ENCODE measurements at places on chromosomes 6 and 20. TPM values are rescaled to one million over a fixed set of nuclear protein-coding genes. Genes with fewer than 3 reads are reported as not detected.

The NOX3 gene
- polyA plus RNA-seq: not detected

The BAK1 gene
- polyA plus RNA-seq: 18.8 TPM

The CTCFL gene
- polyA plus RNA-seq: 0.03 TPM

The STMND1 gene
- polyA plus RNA-seq: not detected

The PPIL6 gene
- 2.0 TPM for polyA plus RNA-seq

The EMILIN3 gene
- polyA plus RNA-seq: 0.66 TPM

- DNase-seq: no peak
These were observed 5.0 kb upstream of the DSE start for GRCh38 chr6:116365743-116366142.

- DNase-seq: no peak
These were observed 119.0 kb downstream of the ISM1 start for GRCh38 chr20:13340088-13340487.

DNA sequence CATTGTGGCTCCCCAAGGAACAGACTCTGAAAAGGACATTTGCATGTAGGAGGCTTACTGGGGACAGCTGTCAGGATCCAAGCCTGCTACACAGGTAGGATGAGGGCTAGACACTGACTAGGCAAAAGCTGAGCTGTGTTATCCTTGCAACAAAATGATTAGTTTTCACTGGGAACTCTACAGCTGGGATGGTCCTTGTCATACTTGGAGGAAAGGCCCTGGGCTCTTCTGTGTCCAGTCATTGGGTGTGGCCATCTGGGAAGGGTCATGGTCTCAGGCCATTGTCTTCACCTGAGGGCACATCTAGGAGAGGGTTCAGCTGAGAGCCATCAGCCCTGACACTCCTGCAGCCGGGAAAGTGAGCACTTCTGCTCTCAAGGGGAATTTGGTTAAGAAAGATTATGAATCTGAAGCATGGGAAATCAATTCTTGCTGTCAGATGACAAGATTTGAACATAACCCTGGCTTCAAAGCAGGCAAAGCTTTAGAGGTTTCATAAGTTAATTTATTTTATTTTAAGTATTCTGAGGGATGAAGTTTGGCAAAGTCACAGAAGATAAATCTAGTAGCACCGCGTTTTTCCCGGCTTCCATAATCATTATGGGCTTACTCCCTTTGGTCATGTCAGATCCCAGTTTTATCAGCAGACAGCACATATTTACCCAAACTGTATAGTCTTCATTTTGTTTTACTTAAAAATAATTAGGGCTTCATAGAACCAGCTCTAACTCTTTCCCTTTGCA is 78.4 kb upstream of the SLC22A23 start:
- DNase-seq: no peak

DNA sequence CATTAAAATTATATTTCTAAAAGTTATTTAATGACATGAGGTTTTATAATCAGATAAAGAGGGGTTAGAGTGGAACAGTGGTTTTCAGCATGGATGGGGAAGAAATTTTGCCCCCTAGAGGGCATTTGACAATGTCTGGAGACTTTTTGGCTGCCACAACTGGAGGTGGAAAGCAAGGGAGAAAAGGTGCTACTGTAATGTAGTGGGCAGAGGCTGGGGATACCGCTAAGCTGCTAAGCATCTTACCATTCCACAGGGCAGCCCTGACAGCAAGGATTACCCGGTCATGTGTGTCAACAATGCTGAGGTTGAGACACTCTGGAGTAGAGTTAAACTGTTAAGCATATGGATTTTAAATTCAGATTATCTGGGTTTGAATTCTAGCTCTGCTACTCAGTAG is 52.9 kb upstream of the FABP7 start:
- DNase-seq: peak; percentile 15

DNA sequence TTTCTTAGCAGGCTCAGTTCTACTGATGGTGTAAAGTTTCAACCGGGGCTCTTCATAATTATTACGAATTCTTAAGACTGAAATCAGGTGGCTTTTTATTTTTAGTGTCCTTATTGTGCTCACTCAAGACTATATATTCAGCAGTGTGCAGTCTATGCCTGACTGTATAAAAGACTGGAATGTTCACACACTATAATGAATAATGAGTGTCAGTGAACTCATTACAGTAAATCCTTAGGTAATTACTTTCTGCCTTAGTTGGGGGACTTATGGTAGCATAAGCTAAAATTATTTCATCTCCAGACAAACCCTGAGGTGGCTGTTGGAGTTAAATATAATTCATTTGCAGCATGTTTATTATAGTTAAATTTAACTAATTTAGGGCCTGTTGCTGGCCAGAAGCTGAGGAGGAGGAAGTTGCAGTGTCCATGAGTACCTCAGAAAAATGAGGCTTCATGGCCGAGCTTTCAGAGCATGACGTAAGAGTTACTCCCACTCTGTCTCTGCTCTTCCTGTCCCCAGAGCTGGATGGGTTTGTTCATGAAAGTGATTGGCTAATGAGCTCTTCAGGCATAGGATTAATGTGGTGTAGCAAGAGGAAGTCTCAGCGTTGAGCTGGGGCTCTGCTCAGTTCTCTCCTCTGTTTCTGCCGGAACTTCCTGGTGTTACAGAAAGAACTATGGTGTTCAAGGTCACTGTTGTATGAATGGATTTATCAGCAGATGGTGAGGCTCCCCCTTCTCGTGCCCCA is 335.7 kb downstream of the NRN1 start:
- DNase-seq: no peak

GRCh38 chr6:43172104-43173007 is 1.3 kb downstream of the SRF start:
- no peak for DNase-seq

DNA sequence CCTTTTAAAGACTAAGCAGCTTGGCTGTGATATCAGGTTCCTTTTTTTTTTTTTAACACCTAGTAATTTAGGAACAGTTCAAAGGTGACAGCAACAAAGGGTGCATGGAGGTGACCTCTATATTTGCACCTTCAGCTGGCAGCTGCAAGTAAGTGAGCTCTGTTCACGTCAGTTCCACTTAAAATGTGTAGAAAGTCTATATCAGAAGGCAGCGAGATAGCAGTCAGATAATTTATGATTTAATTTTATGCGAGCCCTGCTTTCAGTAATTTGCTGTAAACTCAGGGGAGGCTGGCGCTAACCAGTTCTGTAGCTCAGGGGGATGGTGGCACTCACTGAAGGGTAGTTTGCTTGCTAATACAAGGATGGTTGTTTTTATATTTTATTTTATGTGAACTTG is 602.8 kb upstream of the MMS22L start:
- no peak for DNase-seq

DNA sequence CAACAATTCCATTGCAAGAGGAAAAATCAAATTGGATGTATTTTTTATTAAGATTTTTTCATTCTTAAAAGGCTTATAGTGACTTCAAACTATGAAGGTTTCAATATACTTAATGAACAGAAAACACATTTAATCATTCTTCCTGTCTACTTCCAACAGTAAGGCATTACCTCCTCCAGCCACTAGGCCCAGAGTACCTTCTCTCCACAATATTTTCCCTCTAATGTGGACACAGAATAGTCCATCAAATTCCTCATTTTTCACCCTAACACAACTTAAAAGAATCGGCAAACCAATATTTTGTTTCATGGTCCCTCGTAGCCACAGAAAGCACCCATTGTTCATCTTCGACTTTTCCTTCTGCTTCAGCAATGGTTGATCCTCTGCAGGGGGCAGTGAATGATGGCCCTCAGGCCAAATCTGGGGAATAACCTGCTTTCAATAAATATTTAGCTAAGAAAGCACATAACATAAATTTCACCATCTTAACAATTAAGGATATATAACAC is 335.4 kb upstream of the ID4 start:
- DNase-seq: no peak

GRCh38 chr6:170393807-170394399 is 87.3 kb downstream of the FAM120B start:
- DNase-seq: no peak

GRCh38 chr6:9851006-9851405 is 563.9 kb downstream of the TFAP2A start:
- DNase-seq: no peak

DNA sequence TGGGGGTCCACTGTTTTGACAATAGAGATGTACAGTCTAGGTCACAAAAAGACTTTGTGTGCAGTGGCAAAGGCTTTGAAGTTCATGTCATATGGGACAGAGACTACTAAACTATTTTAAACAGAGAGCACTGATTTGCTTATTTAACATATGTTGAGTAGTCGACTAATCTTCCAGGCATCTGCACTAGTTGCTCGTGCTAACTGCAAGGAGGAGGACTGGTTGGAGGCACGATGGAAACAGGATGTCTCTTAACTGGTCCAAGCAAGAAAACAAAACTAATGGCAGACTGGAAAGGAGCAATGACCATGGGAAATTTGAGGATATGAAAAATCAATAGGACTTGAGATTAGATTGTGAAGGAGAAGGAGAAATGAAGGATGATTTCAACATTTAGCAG is 28.5 kb upstream of the ERVFRD-1 start:
- no peak for DNase-seq
